ENCODE measurements at places on chromosomes 3 and 15.

- no peak for DNase-seq
Measured at GRCh38 chr3:73955494-73956070, 330.8 kb upstream of the PDZRN3 start.

GRCh38 chr3:38247366-38248035 lies 18.1 kb upstream of the SLC22A13 start:
- DNase-seq: peak; percentile 78

DNA sequence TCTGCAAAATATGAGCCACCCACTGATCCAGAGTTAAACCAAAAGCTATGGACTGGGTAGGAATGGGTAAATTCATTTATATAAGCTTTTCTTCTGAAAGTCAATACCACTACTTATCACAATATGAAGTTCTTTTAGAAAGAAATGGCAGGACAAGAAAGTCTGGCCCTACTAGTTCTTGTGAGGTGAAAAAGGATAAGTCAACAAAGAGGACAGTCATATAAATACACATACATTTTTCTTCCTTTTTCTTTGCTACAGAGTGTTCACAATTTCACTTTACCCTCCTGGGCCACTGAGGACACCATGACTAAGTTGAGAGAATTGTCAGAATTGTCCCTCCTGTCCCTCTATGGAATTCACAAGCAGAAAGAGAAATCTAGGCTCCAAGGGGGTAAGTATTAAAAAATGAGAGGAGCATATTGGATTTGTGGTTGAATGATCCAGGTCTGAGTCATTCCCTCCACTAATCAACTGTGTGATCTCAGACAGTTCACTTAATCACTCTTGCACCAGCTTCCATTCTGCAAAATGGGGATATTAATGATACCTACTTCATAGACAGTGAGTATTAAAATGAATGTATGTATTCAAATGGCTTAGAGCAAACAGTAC lies 27.6 kb downstream of the ACP3 start:
- no peak for DNase-seq

- DNase-seq: peak; percentile 12
Measured at GRCh38 chr3:188111002-188111584, 42.9 kb upstream of the LPP start.

- no peak for DNase-seq
Measured at GRCh38 chr15:85743392-85744055, 51.2 kb downstream of the KLHL25 start.

DNA sequence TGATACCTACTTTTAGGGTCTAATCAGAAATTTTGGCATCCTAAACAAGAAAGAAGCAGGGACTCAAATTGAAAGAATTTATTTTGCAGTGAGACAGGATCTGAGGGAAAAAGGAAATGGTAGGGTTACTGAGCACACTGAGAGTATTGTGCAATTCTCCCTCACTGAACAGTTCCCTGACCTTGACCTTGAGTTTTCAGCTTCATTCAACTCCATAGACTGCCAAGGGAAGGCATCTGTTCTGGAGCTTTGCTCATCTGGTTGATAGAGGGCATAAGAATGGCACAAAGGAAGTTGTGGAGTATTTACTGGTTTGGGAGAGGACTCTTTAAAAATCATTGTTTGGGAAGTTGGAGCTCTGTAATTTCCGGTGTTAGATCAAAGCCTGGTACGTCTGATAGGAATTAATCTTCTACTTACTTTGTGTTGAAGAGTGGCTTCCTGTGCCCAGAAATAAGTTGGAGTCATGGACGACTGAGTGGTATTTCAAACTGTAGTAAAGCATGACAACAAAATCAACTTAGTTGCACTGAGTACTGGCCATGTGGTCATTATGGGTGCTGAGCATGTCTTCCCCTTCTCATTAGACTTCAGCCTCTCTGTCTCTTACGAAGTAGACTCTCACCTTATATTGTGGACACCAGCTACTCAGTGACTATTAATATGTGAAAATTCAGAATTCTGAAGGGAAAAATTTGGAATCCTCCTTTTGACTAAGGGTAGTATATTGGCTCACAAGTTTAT lies 40.8 kb downstream of the CLDN1 start:
- no peak for DNase-seq

- DNase-seq: no peak
Measured at GRCh38 chr3:12451481-12451880, 32.8 kb upstream of the TSEN2 start.

DNA sequence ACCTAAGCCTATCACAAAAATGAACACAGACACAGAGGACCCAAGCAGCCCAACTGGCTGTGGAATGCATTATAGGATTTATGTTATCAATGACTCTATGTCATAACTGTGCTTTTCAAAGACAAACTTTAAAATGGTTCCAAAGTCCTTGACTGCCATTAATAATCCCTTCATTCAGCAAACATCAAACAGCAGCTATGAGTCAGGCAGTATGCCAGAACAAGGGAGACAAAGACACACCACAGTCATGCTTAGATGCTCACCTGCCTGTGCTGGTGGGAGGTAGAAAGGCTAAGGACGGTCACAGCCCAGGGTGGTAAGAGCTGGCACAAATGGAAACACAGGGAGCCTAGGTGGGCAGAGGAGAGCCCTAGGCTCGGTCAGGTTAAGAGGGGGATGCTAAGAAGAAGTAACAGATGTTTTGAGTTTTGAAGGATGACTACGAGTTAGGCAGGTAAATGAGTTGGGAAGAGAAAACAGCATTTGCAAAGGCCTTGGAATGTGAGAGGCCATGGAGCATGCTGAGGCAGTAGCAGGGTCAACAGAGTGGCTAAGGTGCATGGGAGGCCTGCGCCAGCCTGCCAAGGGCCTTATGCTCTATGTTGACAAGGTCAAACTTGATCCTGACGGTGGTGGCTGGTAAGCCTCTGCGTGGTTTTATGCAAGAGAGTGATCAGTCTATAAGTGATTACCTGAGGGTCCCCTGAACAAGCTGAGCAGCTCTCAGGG lies 23.0 kb downstream of the NMNAT3 start:
- DNase-seq: no peak

- DNase-seq: peak; percentile 56
Measured at GRCh38 chr3:155739154-155739553, 5.7 kb downstream of the PLCH1 start.

DNA sequence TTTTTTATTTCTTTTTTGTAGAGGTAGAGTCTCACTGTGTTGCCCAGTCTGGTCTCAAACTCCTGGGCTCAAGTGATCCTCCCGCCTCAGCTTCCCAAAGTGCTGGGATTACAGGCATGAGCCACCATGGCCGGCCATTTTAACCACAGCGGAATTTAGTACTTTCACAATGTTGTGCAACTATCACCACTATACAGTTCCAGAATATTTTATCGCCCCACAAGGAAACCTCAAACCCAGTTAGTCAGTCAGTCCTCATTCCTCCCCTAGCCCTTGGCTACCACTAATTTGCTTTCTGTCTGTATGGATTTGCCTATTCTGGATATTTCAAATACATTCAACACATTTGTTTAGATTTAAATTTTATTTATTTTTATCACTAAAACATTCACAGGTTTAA lies 15.5 kb upstream of the HOMER2 start:
- no peak for DNase-seq

GRCh38 chr15:86829245-86829644 lies 749.6 kb downstream of the AGBL1 start:
- no peak for DNase-seq

GRCh38 chr15:90101130-90101968 lies 919 bp downstream of the IDH2 start:
- DNase-seq: peak; percentile 49

DNA sequence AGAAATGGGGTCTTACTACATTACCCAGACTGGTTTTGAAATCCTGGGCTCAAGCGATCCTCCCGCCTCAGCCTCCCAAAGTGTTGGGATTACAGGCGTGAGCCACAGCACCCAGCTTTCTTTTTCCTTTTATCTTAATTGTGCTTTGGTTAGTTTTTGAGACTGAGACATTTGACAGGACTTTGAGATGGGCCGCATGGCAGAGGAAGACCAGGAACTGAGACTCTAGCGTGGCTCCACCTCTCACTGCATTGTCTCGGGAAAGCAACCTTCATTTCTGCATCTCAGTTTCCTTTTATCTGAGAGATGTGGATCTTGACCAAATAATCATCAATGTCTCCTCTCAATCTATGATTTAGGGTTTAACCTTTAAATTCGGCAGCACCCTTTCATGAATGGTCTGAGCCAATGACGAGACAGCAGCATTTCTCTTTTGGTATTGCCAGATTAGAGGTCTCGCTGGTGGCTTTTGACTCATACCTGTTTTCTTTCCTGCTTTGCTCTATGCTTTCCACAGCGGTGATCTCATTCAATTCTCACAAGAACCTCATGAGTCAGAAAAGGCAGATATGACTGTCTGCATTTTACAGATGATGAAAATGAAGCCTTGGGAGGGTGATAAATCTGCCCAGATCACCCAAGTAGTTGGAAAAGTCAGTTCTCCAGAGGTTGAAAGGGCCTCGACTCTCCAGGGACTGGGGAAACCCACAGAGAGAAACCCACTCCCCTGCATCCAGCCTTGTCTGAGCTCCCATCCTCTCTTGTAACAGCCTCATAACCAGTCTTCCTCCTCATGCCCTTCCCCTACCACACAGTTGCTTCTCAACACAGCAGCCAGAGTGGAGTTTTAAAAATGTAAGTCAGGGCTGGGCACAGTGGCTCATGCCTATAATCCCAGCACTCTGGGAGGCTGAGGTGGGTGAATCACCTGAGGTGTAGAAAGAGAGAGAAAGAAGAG lies 84.8 kb upstream of the FOXB1 start:
- DNase-seq: peak; percentile 72

DNA sequence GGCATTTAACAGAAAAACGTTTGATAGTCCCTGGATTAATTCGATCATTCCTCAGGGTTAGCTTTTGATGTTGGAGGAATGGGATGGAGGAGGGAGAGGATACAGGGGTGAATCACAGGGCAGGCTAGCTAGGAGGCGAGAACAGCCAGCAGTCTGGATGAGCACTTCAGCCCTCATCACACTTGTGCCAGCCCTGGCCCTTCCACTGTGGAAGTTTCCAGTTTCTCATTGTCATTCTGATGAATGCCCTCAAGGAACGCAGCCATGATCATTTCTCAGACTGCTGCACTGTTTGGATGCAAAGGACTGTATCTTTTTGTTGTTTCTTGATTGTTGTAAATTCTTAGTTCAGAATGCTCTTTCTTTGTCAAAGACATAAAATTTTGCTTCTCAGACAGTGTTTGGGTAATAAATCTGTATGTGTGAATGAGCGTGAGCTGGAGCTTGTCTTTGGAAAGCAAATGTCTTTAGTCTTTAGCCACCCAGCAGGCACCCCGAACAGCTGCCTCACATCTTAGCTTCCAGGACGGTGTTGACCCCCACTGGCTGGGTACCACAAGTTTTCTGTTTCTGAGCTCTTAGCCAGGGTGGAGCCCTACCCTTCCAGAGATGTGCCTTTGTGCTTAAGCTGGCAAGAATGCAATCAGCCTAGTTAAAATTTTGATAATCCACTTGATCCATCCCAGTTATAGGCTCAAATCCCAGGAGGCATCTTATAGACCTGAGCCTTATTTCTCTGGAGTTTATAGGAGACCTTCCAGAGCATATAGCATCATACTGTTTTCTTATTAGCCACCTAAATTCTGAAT lies 121.1 kb downstream of the PDCD6IP start:
- DNase-seq: no peak

GRCh38 chr3:185759512-185759911 lies 65.3 kb downstream of the IGF2BP2 start:
- DNase-seq: no peak

DNA sequence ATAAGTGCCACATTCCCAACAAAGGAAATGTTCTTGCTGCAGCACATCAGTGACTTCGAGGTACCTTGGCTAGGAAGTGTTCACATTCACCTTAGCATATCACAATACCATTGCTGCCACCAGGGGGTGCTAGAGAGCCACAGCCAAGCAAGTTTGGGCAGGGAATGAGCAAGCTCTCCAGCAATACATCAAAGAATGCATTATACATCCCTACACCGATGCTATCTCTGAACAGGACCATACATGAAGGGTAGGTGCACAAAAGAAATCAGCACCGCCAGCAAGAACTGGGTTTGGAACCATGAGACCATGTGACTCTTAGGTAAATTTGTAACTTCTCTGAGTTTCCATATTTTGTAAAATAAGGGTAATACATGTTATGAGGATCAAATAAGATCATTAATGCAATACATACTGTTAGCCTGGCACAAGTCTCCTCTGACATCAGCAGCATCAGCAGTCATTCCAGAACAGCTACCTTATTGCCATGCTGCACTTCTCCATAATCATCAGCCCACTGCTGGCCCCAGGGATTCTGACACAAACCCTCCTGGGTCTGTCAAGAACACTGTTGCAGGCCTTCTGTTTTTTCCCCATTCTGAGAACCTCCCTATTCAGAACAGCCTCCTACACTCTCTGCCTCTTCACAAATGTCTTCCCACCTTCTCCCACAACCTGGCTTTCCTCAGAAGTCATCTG lies 37.5 kb downstream of the RYK start:
- DNase-seq: peak; percentile 65

DNA sequence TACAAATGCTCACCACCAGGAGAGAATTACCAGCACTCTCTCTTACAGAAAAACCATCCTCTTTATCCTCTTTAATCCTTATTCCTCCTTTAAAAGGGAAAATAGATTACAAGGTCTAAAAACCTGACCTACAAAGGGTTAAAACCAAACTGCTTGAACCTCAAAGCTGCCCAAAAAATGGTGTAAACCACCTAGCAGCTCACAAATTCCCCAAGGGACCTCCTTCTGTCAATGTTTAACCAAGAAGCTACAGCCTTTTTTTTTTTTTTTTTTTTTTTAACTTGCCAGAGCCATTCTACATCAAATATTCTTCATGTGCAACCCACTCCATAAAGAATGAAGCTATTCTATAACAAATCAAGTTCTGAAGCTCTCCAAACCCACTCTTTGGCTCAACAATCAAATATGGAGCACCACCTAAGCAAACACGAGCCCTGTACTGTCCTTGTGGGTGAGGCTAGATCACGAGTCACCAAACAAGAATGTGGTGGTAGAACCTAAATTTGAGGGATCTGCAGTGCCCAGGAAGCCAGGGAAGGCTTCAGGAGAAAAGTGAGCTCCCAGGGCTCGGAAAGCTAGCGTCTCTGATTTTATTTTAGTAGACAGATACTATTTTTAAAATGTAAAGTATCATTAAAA lies 20.1 kb downstream of the OSBPL10 start:
- DNase-seq: peak; percentile 81

- DNase-seq: no peak
Measured at GRCh38 chr15:33508703-33509102, 197.9 kb downstream of the RYR3 start.

- peak; percentile 19 for DNase-seq
Measured at GRCh38 chr3:172520301-172520831, 2.9 kb downstream of the TNFSF10 start.
